Type B pancreatic cell (in vitro differentiated cells): ENCODE measurements at places on chromosomes 2 and 18. TPM values are rescaled to one million over a fixed set of nuclear protein-coding genes. Genes with fewer than 3 reads are reported as not detected.

CYP27C1 gene
- 0.62 and 5.1 TPM in 2 replicates for total RNA-seq

DTNB gene
- 11.8 and 28.6 TPM in 2 replicates for total RNA-seq

HMSD gene
- total RNA-seq = 1.6 and 4.5 TPM in 2 replicates

CD8B gene
- 0.93 and 2.4 TPM in 2 replicates for total RNA-seq

UNC50 gene
- total RNA-seq = 45.0 and 49.4 TPM in 2 replicates

ACAA2 gene
- 66.7 and 99.0 TPM in 2 replicates for total RNA-seq

KLF7 gene
- 20.3 and 24.1 TPM in 2 replicates for total RNA-seq

PCARE gene
- total RNA-seq = not detected in 2 replicates

ABCG5 gene
- total RNA-seq = 0.10 and 0.36 TPM in 2 replicates

- no peak for DNase-seq
- H3K27ac ChIP-seq = no peak overlapping the region
- no peak overlapping the region for H3K4me3 ChIP-seq
- H3K27me3 ChIP-seq = peaks cover 80% of the 10 kb centered on the region
Observed at GRCh38 chr18:59228351-59228750, 8.4 kb downstream of the GRP start.

DNA sequence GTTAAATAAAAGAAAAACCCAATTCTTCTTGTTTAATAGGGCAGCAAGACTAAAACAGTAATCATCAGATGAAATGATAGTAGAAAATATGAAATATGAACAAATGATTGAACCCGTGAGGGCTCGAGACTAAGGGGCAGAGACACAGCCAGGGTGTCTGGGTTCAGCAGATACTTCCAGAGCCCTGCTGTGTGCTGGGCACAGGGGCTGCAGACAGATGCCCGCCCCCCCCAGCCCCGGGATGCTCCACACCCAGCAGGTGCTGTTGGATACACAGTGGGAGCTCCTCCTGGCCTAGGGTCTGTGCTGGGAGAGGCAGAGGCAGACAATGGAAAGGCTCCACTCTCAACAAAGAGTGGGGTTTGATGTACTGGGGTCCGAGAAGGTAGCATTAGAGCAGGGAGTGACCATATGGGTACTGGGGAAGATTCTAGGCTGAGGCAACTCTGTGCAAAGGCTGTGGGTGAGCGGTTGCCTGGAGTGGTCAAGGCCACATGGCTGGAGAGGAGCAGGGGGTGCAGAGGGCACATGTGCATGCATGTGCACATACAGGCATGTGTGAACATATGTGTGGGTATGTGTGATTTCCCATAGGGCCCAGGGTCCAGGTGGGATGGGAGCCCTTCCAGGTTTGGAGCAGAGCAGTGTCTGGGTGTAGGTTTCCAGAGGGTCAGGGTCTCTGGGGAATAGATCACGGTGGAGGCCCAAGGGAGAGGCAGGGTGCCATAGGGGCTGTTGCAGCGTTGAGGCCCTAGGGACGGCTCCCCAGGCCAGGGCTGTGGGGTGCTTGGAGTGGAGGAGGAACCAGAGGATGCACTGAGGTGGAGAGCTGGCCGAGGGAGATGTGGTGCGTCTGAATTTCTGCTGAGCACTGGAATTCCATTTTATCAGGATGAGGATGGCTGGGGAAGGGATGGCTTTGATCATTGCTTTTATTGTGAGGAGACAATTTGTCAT, 36.7 kb downstream of the LDLRAD4 start:
- H3K27me3 ChIP-seq = peaks cover 56% of the 10 kb centered on the region
- no peak overlapping the region for H3K27ac ChIP-seq
- H3K4me1 ChIP-seq = peaks cover 17% of the 10 kb centered on the region
- no peak for DNase-seq

GRCh38 chr2:147499785-147500184, 345.0 kb upstream of the ACVR2A start:
- no peak for DNase-seq
- no peaks in the 10 kb centered on the region for H3K36me3 ChIP-seq
- no peak overlapping the region for H3K27ac ChIP-seq
- H3K4me1 ChIP-seq = peaks cover 5% of the 10 kb centered on the region
- no peaks in the 10 kb centered on the region for H3K27me3 ChIP-seq
- no peak overlapping the region for H3K4me3 ChIP-seq

GRCh38 chr2:181411105-181411849, 45.9 kb upstream of the ITGA4 start:
- H3K27me3 ChIP-seq = peaks cover 10% of the 10 kb centered on the region
- H3K4me3 ChIP-seq = no peak overlapping the region
- H3K27ac ChIP-seq = no peak overlapping the region
- DNase-seq = no peak
- no peaks in the 10 kb centered on the region for H3K36me3 ChIP-seq
- H3K4me1 ChIP-seq = no peaks in the 10 kb centered on the region

- H3K27me3 ChIP-seq = no peaks in the 10 kb centered on the region
- no peak overlapping the region for H3K27ac ChIP-seq
- DNase-seq = no peak
Observed at GRCh38 chr2:230805353-230806017, 59.3 kb upstream of the ITM2C start.

- peaks cover 4% of the 10 kb centered on the region for H3K4me1 ChIP-seq
- DNase-seq = no peak
- peaks cover 11% of the 10 kb centered on the region for H3K27me3 ChIP-seq
- no peaks in the 10 kb centered on the region for H3K36me3 ChIP-seq
- H3K27ac ChIP-seq = no peak overlapping the region
Observed at GRCh38 chr2:180130403-180130802, 123.3 kb upstream of the CWC22 start.

GRCh38 chr2:52390651-52391050, 1358.7 kb upstream of the NRXN1 start:
- no peak for DNase-seq
- no peaks in the 10 kb centered on the region for H3K36me3 ChIP-seq
- H3K27ac ChIP-seq = no peak overlapping the region
- no peaks in the 10 kb centered on the region for H3K4me1 ChIP-seq
- no peak overlapping the region for H3K4me3 ChIP-seq

GRCh38 chr18:41977233-41977632, 22.2 kb downstream of the PIK3C3 start:
- peaks cover 24% of the 10 kb centered on the region for H3K36me3 ChIP-seq
- H3K4me3 ChIP-seq = no peak overlapping the region
- peaks cover 11% of the 10 kb centered on the region for H3K4me1 ChIP-seq
- no peak overlapping the region for H3K27ac ChIP-seq
- H3K27me3 ChIP-seq = no peaks in the 10 kb centered on the region
- DNase-seq = no peak

DNA sequence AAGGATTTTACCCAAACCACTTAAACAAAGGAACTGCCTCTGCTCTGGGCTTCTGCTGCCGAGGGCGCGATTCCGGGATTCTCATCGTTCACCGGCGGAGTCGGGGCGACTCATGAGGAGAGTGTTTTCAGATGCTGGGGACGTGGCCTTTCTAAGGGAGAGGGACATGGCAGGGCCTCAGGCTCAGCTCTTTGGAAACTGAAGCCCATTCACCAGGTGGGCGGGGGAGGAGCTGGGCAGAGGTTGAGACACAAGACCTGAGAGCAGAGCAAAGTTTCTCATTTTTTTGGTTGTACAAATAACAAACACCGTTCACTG, 29.8 kb downstream of the NFATC1 start:
- no peak for DNase-seq
- H3K4me3 ChIP-seq = no peak overlapping the region
- no peaks in the 10 kb centered on the region for H3K36me3 ChIP-seq
- H3K27ac ChIP-seq = no peak overlapping the region

GRCh38 chr18:6199777-6200176, 214.9 kb downstream of the L3MBTL4 start:
- peak overlapping the region; percentile 47 for H3K4me3 ChIP-seq
- no peak overlapping the region for H3K27ac ChIP-seq
- H3K36me3 ChIP-seq = no peaks in the 10 kb centered on the region
- peaks cover 11% of the 10 kb centered on the region for H3K27me3 ChIP-seq
- DNase-seq = no peak
- no peaks in the 10 kb centered on the region for H3K4me1 ChIP-seq

DNA sequence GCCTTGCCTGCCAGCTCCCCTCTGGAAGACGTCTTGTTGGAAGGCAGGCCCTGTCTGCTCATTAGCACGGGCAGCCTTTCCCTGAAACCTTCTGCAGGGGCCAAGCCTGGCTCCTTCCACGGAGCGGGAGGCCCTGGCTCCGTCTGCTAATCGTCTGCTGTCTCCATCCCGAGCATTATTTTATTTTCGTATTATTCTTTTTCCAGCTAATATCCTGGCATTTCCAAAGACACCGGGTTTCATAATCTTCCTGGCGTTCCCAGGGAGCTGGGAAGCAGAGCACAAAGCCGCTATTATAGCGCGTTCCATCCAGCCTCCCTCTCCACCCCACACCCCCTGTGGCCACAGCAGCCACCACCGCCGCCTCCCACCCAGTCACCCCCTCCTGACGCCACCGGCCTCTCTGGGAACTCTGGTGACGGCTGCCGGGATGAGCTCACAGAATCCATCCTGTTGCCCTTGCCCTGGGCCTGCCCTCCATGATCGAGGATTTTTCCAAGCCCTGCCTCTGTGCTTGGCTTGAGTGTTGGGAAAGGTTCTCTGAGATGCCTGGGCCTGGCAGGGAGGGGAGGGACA, 125.5 kb downstream of the DYSF start:
- no peak overlapping the region for H3K27ac ChIP-seq
- peaks cover 4% of the 10 kb centered on the region for H3K4me1 ChIP-seq
- no peaks in the 10 kb centered on the region for H3K36me3 ChIP-seq

DNA sequence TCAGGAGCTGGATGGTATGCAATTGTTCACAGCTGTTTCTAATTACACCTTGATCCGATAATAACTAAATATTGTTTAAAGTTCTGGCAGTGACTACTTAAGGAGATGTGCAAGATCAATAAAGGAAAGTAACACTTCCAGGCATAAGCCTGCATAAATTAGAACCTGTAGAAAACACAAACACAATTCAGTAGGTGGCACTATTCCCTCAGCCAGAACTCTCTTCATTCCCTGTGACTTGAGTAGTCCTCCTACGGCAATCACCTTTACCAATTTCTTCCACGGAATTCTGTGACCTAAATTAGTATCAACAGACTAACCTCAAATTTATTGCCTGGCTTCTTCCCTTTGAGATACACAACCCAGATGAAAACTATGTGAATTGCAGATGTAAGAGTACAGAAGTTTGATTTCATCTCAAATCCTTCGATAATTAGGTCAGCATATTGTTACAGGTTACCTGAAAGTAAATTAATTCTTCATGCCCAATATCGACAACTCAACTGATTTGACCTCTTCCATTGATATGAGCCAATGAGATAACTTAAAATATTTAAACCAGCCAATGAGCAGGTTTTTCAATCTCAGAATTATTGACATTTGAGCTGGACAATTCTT, 137.8 kb downstream of the PID1 start:
- H3K4me1 ChIP-seq = peaks cover 6% of the 10 kb centered on the region
- H3K4me3 ChIP-seq = no peak overlapping the region
- no peaks in the 10 kb centered on the region for H3K36me3 ChIP-seq
- no peak overlapping the region for H3K27ac ChIP-seq
- H3K27me3 ChIP-seq = peaks cover 36% of the 10 kb centered on the region
- DNase-seq = no peak

- H3K36me3 ChIP-seq = no peaks in the 10 kb centered on the region
- DNase-seq = no peak
- H3K4me1 ChIP-seq = peaks cover 12% of the 10 kb centered on the region
- H3K27me3 ChIP-seq = peaks cover 2% of the 10 kb centered on the region
Observed at GRCh38 chr2:129056309-129056958, 737.8 kb upstream of the HS6ST1 start.

GRCh38 chr18:6478121-6478520, 63.4 kb upstream of the L3MBTL4 start:
- H3K27me3 ChIP-seq = peaks cover 3% of the 10 kb centered on the region
- H3K4me3 ChIP-seq = no peak overlapping the region
- no peaks in the 10 kb centered on the region for H3K36me3 ChIP-seq
- peaks cover 4% of the 10 kb centered on the region for H3K4me1 ChIP-seq

DNA sequence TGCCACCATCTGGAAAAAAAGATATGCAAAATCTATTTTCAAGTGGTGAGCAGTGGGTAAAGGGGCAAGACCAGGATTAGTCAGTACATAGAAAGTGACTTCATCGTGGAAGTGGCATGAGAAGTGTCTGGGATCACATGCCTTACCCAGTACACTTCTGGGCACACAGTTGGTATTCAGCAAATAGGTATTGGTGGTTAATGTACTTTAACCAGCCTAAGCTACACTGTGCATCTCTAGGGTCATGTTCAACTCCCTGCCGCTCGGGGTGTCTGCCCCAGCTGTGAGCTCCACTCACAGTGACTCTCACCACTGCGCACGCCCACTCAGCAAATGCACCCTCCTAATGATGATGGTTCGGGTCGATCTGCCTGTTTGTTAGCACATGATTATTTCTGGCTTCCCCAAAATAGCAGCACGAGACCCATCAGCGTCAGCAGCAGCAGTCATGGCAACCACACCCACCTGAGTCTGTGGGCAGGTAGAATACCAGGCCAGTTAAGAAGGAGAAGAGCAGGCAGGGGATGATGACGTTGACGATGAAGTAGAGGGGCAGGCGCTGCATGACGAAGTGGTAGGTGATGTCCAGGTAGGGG, 11.1 kb downstream of the CHRNA1 start:
- no peaks in the 10 kb centered on the region for H3K36me3 ChIP-seq
- no peak for DNase-seq
- H3K4me1 ChIP-seq = peaks cover 4% of the 10 kb centered on the region
